ENCODE measurements at places on chromosomes 6 and 20. TPM values are rescaled to one million over a fixed set of nuclear protein-coding genes. Genes with fewer than 3 reads are reported as not detected.

Gene CD109
- total RNA-seq = 28.7 TPM

Gene CPXM1
- total RNA-seq = 0.38 TPM

Gene PPP1R3G
- total RNA-seq = 0.16 TPM

Gene NRN1
- 28.7 TPM for total RNA-seq

Gene ELOVL5
- 48.2 TPM for total RNA-seq

Gene HLA-DMB
- 1.0 TPM for total RNA-seq

Gene BPIFA1
- not detected for total RNA-seq

Gene CRYBG1
- 38.2 TPM for total RNA-seq

Gene HLA-DMA
- total RNA-seq = 1.1 TPM

Gene TTBK1
- total RNA-seq = 0.06 TPM

Gene LY86
- total RNA-seq = not detected

Gene RPP40
- 10.2 TPM for total RNA-seq

Gene ABHD16B
- not detected for total RNA-seq

Gene HSPA1L
- total RNA-seq = 1.8 TPM

Gene COL11A2
- total RNA-seq = 0.16 TPM

Gene FOXA2
- not detected for total RNA-seq

Gene MUC21
- total RNA-seq = not detected

Gene WASF1
- total RNA-seq = 4.5 TPM

Gene THBS2
- 5.7 TPM for total RNA-seq

Gene BPIFB4
- not detected for total RNA-seq

Gene TNFAIP3
- total RNA-seq = 22.3 TPM

Gene NKAPL
- 0.57 TPM for total RNA-seq

Gene RBPJL
- total RNA-seq = not detected

Gene COL10A1
- not detected for total RNA-seq

Gene CTAGE9
- not detected for total RNA-seq

Gene PTK6
- 0.13 TPM for total RNA-seq

Gene ESF1
- total RNA-seq = 22.5 TPM

Gene HTR1B
- 6.9 TPM for total RNA-seq

Gene SPTLC3
- total RNA-seq = 1.0 TPM

Gene UBE2C
- 20.7 TPM for total RNA-seq

Gene EDN1
- total RNA-seq = 486 TPM

Gene BMP5
- total RNA-seq = not detected

Gene NUS1
- total RNA-seq = 8.7 TPM

Gene TGM2
- 265 TPM for total RNA-seq

Gene PLA2G7
- 0.16 TPM for total RNA-seq

Gene TPBG
- 5.7 TPM for total RNA-seq

Gene CGA
- total RNA-seq = not detected

Gene SPATA25
- 0.49 TPM for total RNA-seq

Gene LHFPL5
- not detected for total RNA-seq

Gene AVP
- not detected for total RNA-seq

Gene SCUBE3
- 3.0 TPM for total RNA-seq

Gene IL17A
- total RNA-seq = not detected

Gene DLL1
- total RNA-seq = 2.2 TPM

Gene CFAP61
- not detected for total RNA-seq

Gene GGTLC1
- total RNA-seq = not detected

Gene DDX43
- 0.32 TPM for total RNA-seq

Gene MLN
- total RNA-seq = not detected

Gene ZNF311
- 0.50 TPM for total RNA-seq

Gene XKR7
- not detected for total RNA-seq

Gene TRIM40
- total RNA-seq = not detected

Gene CLDN20
- not detected for total RNA-seq

Gene CSNK2B
- 77.5 TPM for total RNA-seq

Gene PTCRA
- total RNA-seq = not detected

Gene PIGT
- total RNA-seq = 13.0 TPM

Gene LY6G6D
- total RNA-seq = not detected

Gene OPN5
- not detected for total RNA-seq

All from bladder microvascular endothelial cell (primary cell).